ENCODE measurements at places on chromosomes 2 and 18.

DNA sequence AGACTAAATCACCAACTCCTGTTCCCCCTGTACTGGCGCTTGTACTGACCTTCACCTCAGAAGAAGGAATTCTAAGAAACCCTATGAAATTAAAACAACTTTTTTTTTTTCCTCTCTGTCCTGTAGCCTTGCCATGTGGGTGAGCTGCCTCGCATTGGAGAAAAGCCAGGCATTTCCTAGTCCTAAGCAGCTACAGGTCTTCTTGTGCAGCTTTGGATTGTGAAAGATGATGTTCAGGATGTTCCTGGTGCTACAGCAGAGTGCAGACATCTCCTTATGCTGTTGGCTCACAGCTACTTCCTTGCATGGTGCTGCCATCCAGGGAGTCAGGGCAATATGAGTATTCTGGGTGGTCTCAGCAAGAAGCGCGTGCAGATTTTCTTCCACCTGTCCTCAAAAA, 11.9 kb downstream of the PIK3C3 start:
- no peak for DNase-seq

DNA sequence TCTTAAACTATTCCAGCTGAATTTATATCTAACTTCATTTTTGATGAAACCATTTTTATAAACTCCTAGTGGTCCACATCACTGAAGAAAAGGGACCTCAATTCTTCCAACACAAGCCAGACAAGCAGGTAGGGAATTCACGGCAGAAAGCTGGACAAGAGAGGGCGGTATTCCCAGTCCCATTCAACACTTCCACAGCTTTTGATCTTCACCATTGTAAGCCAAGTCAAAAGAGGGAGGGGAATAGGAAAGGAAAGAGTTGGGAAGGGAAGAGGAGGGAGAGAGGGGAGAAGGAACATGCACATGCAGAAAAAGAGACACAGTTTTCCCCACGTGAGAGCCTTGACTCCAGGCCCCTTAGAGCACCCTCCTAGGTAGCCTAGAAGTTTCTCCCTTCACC, 77.4 kb downstream of the CCBE1 start:
- DNase-seq: no peak

- DNase-seq: peak; percentile 98
Observed at GRCh38 chr2:111698743-111699554, 185.0 kb downstream of the ANAPC1 start.

- DNase-seq: no peak
Observed at GRCh38 chr2:128406736-128407554, 88.3 kb upstream of the HS6ST1 start.

GRCh38 chr2:212505586-212505985, 33.0 kb downstream of the ERBB4 start:
- no peak for DNase-seq

- no peak for DNase-seq
Observed at GRCh38 chr2:139048017-139048416, 267.8 kb upstream of the NXPH2 start.

- no peak for DNase-seq
Observed at GRCh38 chr18:63970809-63971205, 926 bp downstream of the SERPINB8 start.

- no peak for DNase-seq
Observed at GRCh38 chr2:115939902-115940301, 1497.5 kb downstream of the DPP10 start.

DNA sequence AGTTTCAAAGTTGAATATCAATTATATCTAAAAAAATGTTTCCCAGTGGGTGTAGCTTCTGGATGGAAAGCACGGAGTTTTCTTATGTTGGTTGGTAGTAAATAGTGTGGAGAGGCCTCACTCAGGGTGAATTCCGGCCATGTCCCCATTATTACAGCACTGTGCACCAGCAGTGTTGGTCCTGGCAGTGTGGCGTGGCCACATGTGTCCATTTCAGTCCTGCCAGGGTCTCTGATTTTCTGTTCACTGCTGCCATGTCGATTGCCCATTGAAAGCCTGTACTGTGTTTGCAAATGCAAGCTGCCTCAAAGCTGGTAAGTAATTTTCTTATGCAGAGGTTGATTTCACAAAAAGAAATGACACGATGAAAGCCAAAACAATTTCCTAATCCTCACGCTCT, 386.2 kb downstream of the GALR1 start:
- no peak for DNase-seq

- no peak for DNase-seq
Observed at GRCh38 chr18:24417480-24417879, 9.0 kb upstream of the IMPACT start.

DNA sequence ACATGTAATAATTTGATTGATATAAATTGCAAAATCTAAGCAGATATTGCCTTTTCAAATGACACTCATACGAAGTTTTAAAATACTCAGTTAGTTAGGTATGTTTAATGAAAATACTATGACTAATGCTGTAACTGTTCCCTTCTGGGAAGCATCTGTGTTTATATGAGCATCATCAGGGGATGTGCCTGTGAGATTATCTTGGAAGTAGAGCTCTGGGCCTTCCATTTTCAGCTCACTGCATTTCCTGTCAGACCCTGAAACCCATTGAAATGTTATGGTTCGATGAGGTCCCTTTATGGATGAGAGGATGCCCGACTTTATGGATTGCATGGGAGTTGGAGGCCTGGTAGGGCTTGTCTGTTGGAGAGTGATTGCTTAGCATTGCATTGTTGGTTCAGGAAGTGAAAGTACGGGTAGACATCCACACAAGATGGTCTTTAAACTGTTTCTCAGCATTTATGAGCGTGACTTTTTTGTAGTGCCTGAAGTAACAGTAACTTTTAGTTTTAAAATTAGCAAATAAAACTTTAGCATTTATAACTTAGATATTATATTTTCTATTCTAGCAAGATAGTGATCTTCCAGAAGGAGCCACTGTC, 28.7 kb downstream of the ELP2 start:
- peak; percentile 56 for DNase-seq

DNA sequence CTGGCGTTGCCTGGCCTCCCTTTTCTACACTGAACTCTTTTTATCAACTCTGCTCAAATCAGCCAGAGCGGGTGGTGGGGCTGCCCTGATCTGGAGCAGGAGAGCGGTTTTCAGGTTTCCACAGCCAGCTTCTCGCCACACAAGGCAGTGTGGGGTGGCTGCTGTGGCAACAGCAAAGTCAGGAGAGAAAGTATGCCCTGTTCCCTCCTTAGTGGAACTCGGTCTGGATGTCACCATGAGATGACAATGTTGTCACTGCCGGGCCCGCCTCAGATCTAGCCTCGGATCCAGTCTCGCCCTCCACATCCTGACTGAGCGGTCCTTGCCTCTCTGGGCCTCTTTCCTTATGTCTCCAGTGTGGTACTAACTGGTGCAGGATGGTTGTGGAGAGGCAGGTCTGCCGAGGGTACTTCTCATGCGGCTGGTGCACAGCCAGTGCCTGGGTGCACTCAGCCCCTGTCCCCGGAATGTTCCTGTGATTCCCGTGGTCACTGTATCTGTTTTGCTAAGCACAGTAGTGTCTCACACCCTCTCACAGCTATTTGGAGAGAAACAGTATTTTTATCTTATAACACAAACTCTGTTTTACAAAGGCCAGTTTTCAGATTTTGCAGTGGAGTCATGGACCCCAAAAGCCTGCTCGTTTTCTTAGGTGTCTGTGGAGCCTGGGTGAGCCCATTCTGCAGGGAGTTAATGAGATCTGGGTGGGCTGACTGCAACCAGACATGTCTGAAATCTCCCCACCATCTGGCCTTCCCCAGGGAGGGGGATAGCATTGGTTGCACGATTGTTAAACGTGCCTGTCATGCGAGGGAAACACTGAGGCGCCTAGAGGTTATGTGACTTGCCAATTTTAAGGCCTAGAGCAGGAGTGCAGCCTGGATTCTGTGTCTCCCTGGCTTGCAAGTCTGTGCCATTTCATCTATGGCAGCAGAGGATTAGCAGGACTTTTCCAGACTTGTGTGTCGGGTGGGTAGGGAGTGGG, 261.1 kb upstream of the AGAP1 start:
- no peak for DNase-seq

DNA sequence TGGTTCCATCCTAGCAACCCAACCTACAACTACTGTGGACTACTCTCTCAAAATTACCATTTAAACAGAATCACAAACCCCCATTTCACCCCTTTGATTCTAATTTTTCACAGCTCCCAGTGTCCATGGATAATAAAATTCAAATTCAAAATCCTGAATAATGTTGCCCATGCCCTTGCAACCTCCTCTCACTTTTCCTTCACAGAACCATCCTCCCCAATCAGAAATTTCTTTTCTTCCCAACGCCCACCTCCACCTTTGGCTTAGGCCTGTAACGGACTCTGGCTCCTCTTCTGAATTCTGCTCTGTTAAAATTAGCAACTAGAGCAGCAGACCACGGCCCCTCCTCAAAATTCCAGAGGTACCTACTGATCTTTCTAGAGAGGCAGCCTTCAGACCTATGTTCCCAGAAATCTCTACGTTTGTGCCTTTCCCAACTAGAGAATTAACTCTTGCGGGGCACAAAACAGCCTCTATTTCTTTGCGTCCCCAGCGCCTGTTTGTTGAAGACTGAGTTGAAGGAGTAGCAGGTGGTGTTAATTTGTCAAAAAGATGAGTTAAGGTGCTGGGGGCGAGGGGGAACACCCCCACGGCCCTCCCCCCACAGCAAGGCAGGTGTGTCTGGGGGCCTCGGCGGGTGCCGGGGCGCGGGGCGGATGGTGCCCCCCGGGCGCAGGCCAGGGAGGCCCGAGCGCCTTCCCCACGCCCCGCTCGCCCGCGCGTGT, 428 bp upstream of the MAP3K20 start:
- DNase-seq: no peak

- peak; percentile 82 for DNase-seq
Observed at GRCh38 chr2:215401896-215402379, 33.9 kb downstream of the FN1 start.

DNA sequence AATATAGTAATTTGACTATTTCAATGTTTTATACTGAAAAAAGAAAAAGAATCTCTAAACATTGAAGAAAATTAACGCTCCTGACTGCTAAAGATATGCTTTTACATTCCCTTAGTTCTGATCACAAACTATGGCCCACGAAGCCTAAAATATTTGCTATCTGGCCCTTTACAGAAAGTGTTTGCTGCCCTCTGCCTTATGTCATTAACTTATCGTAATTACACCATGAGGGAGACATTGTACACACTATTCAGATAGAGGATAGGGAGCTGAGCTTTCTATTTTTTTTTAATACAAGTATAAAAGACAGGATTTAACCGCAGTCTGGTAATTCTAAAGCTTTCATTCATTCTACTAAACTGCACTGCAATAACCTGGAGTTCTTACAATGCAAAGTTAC, 393.1 kb upstream of the DCC start:
- DNase-seq: no peak

- DNase-seq: no peak
Observed at GRCh38 chr2:126781806-126782205, 116.9 kb upstream of the TEX51 start.

GRCh38 chr2:215034154-215034553, 104.3 kb downstream of the ABCA12 start:
- no peak for DNase-seq

GRCh38 chr18:22791310-22791610, 141.9 kb upstream of the RBBP8 start:
- no peak for DNase-seq

- no peak for DNase-seq
Observed at GRCh38 chr18:41974796-41975201, 19.8 kb downstream of the PIK3C3 start.

DNA sequence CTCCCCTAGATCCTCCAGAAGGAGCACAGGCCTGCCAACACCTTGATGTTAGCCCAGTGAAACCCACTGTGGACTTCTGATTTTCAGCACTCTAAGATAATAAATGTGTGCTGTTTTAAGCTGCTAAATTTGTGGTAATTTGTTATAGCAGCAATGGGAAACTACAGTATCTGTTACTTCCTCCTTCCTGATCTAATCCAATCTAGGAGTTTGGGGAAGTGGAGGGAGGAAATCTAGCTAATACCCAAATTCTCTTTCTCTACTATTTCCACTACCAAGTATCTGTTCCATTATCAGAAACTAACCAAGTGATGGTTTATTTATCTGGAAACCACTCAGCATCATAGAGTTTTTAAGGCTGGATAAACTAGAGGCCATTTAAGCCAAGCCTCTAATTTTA, 64.9 kb downstream of the AFF3 start:
- no peak for DNase-seq

Data from fibroblast of skin of left quadriceps (primary cell).